Ammon's horn (tissue), 1 donor: ENCODE measurements at places on chromosomes 12 and 14.

DNA sequence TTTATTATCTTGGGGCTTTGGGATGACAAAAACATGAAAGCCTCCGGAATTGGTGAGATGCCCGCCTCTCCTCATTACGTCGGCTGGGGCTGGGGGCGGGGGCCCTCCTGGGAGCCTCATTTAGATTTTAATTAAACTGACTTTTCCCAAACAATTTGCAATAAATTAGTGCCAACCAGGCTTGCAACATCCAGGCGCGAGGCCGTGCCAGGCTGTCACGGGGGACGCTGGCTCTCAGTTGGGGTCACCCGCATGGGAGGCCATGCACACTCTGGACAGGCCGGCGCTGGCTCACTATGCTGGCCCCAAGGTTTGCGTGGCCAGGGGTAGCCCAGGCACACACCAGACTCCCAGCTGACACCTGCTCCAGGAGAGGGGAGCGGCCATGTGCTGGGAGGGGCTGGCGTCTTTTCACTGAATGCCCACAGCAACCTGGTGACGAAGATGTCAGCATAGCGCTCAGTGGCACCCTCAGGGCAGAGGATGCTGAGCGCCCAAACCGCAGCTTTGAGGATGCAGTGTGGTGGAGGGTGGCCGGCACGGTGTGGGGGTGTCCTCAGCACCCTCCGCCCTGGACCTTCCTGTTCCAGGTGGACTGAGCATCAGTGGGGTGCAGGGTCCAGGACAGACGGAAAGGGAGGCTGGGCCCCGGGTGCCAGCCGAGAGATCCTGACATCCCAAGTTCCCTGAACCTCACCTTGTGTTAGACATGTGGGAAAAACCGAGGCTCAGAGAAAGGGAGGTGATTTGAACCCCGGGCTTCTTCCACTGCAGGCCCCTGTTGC is 190.8 kb upstream of the C14orf180 start:
- DNase-seq: no peak

GRCh38 chr12:99609455-99610181 is 37.9 kb upstream of the GARIN6 start:
- DNase-seq: no peak

DNA sequence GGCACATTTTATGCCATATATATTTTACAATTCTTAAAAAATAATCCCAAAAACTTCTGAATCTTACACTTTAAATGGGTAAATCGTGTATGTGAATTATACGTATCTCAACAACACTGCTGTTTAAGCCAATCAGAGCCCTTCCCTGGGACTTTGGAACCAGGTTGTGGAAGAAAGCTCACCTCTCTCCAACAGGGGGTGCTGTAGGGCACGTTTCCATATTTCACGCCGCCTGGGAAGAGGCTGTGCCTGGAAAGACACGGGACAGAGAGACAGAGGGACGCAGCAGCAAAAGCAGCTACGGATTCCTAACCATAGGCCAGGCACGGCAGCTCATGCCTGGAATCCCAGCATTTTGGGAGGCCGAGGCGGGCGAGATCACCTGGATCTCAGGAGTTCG is 29.4 kb upstream of the FBRSL1 start:
- DNase-seq: no peak

DNA sequence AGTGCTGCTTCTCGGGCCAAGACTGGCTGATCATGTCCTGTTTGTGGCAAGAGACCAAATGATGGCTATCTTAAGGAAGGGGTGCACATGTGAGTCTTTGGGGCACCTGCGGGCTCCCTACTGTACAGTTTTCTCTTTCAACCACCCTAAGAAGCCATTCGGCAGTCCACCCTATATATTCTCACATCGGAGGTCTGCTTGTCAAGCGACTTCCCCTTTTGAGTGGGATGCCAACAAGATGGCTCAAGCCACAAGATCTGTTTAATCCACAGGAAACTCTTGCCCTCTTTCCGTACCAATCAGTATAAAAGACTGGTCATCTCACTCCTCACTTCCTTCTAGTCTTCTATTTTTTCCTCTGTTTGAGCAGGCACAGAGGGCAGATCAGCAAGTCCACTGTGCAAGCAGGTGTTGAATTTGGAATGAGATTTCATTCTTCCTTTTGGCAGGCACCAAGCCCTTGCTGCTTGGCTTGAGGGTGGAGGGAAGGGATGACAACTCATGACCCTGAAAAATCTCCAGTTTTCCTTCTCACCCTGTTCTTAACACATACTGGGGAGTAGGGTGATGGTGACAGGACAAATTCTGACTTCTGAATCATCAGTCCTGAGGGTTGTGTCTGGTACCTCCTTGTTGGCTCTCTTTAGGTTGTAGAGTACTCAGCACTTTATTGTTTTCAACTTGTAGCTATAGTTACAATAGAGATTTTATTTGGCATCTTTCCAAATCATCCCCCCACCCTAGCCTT is 17.6 kb downstream of the LACRT start:
- no peak for DNase-seq

DNA sequence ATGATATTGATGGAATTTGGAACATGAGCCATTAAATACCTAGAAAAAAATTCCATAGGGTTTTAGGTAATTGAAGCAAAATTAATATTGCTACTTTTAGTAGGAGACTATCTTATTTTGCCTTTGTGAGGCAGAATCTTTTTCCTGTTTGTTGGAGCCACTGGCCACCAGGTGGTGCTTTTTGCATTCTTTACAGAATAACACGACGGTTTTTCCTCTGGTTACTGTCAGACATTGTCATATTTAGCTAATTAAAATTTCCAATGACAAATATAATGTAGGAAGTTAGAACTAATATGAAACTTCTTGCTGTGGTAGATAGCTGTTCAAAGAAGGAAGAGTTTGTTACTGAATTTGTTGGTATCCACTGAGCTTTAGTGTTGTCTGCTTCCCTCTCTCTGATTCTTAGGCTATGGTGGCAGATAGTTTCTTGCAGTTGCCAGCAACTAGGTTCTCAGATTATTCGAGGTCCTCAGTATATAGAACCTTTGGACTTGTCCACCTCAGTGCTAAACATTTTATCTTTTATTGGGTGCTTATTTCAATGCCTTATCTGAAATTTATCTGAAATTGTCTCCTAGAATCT is 25.7 kb downstream of the RAB21 start:
- peak; percentile 65 for DNase-seq

DNA sequence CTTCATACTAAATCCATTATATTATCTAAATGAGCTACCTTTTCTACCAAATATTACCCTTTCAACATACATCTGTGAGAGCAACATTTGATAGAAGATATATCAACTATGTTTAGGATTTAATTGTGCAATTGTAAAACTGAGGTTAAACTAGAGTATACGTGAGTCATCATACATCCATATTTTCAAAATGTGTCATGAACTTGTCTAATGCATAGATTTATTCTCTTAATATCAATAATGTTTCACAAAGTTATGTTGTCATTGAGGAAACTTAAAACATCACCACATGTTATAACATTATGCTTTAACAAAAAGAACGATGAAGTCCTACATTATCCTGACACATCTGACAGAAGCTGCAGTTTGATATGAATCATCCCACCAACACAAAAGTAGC is 645.5 kb upstream of the NOVA1 start:
- no peak for DNase-seq

DNA sequence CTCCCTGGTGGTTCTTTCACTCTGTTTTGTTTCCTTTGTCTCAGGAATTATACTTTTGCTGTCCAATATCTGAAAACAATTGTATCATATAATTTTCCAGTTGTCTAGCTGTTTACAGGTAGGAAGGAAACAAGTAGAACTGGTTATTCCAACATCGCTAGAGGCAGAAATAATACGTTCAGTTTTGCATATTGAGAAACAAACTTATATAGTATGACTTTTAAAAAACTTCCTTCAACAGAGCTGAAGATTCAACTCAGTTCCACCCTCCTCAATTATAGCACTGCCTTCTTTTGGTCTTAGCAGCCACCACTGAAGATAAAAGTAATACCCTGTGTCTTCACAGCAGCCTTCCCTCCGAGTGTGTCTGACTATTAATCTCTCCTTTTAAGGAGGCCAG is 214.3 kb downstream of the EFCAB11 start:
- DNase-seq: no peak

- DNase-seq: no peak
Observed at GRCh38 chr14:65330416-65330815, 82.1 kb upstream of the FUT8 start.

DNA sequence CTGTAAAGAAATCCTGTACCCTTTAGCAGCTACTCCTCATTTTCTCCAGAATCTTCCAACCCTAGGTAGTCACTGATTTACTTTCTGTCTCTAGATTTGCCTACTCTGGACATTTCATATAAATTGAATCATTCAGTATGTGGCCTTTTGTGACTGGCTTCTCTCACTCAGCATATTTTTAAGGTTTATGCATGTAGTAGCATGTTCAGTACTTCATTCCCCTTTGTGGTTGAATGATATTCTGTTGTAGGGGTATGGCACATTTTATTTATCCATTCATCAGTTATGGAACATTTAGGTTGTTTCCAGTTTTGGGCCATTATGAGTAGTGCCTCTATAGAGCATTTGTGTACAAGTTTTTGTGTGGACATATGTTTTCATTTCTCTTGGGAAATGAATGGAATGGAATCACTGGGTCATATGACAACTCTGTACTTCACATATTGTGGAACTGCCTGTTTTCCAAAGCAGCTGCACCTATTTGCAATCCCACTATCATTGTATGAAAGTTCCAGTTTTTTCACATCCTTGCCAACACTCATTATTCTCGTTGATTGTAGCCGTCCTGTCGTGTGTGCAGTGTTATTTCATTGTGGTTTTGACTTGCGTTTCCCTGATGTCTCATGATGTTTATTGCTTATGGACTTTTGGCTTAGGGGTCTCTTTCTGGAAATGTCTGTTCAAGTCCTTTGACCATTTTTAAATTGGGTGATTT is 57.2 kb downstream of the ATF7IP start:
- no peak for DNase-seq

GRCh38 chr12:91240386-91241095 is 57.9 kb upstream of the DCN start:
- no peak for DNase-seq

DNA sequence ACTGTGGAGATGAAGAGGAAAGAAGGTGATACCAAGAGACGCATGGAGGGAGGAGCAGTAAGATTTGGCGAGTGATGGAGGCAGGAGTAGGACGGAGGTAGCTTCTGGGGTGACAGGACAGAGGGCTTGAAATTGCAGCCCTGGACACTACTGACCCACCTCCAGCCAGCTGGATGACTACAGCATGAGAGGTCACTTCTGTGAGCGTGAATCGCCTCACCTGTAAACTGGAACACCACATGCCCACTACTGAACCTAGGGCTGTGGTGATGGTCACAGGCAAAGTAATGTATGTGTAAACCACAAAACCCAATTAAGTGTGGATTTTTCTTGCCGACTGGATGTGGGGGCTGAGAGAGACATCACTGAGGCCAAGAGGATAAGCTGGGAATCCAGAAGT is 6.6 kb upstream of the KRT4 start:
- DNase-seq: no peak

- no peak for DNase-seq
Observed at GRCh38 chr12:3662521-3662921, 90.4 kb downstream of the CRACR2A start.

GRCh38 chr14:72544615-72545387 is 349.1 kb downstream of the DPF3 start:
- peak; percentile 60 for DNase-seq

DNA sequence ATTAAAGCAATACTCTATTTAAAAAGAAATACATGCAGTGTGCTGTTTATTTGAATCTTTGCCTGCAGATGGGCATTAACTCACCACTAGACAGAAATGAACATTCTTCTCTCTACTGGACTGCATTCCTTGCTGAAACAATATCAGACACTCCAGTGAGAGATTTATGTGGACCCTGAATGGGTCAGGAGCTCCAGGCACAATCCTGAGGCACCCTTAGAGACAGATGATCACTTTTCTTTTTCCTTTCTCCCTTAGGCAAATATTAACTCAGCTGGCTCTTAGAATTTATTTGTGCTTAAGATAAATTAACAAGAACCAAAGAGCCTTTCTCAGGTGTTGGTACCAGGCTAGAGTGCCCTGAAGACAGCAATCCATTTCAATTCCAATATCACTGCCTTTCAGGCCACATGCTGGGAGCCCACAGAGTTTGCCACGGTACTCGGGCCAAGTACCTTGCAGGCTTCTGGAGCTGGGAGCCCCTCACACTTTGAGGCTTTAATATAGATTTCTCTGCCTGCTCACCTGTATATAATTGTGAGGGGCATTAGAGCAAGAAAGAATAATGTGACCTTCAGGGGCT is 173.0 kb downstream of the EMP1 start:
- no peak for DNase-seq

DNA sequence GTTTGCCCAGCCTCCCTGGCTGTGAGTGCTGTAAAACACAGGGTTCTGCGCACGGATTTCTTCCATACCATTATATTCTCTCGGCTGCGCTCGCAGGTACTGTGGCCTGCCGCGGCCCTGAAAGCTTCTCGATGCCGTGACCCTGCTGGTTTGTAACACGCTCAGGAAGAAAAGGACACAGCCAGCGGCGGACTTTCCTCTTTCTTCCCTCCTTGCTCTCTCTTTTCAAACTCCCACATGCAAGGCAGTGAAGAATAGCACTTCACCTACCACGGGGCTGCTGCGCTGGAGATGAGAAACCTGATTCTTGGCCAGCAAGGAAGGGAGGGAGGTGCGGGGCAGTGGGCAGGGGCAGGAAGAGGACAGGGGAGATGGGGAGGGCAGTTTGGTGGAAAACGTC is 130.2 kb downstream of the RBM19 start:
- no peak for DNase-seq

- DNase-seq: no peak
Observed at GRCh38 chr12:131281016-131281415, 327.3 kb downstream of the ADGRD1 start.

DNA sequence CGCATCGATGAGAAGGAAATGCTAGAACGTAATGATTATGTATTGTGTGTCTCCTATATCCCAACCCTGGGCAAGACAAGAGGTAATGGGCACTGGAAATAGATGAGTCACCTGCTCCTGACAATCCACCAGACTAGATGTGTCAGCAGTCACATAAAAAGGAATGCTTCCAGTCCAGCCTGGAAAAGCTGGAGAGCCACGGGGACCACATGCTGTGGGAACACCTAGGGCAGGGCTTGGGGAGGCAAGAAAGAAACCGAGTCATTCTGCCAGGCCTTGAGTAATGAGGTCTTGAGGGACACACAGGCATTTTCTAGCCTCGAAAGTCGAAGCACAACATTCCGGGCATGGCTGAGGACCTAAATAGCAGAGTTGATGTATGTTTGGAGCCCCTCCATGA is 716.7 kb upstream of the TMEM132C start:
- DNase-seq: no peak

DNA sequence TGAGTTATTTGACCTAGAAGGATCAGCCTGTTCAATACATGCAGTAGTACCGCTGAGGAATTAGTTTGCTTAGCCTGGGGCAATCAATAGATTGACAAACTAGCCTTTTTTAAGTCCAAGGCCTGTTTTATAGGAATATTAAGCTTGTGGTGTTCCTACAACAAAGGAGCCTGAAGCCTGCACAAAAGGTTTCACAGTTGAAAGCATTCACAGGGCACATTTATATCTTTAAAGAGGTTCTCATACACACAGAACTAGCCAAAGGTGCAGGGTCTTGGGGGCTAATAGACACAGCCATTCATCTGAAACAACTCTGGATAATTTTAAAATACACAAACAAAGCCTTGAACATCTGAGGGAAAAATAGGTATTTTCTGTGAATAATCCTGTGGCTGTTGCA is 160.3 kb downstream of the RPS29 start:
- no peak for DNase-seq

GRCh38 chr12:57127726-57128518 is at the start of gene LRP1:
Gene LRP1, plus strand, starts transcription at chr12:57128483. Its CDS starts 482 bp downstream, at chr12:57128965.
- DNase-seq: peak; percentile 90
